ENCODE measurements at places on chromosomes 13 and 19. TPM values are rescaled to one million over a fixed set of nuclear protein-coding genes. Genes with fewer than 3 reads are reported as not detected.

DNA sequence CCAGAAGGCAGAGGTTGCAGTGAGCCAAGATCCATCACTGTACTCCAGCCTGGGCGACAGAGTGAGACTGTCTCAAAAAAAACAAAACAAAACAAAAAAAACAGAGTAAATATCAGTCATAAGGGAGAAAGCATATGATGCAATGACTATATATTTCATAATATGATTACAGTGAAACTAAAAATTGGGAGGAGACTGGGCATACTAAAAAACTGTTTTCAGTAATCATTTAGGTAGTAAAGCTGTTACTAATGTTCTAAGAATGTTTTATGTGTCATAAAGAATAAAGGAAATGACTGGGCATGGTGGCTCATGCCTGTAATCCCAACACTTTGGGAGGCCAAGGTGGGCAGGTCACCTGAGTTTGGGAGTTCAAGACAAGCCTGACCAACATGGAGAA lies 15.9 kb downstream of the ZNF573 start:
- no peaks in the 10 kb centered on the region for H3K36me3 ChIP-seq
- no peak overlapping the region for H3K27ac ChIP-seq

DNA sequence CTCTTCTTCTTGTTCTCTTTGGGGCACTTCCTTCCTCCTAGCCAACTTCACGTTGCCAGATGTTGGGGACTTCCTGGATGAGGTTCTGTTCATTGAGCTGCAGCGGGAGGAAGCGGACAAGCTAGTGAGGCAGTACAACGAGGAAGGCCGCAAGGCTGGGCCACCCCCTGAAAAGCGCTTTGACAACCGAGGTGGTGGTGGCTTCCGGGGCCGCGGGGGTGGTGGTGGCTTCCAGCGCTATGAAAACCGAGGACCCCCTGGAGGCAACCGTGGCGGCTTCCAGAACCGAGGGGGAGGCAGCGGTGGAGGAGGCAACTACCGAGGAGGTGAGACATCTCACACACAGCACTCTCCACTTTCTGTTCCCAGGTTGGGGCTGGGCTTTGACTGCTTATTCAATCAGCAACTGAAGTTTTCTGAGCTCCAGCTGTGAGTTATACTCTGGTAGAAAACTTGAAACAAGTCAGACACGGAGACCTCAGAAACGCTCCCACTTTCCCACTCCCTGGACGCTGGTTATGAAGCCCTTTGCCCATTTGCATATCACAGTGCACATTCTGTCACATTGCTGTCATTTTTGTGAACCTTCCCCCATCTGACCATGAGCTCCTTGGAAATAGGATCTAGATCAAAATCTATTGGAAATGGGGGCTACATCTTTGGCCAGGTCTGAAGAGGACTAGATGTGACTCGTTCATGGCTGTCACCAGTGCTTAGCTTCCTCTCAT lies 7.2 kb upstream of the CCDC97 start:
- H3K27me3 ChIP-seq, result no peaks in the 10 kb centered on the region
- peak overlapping the region; percentile 26 for H3K4me3 ChIP-seq
- no peaks in the 10 kb centered on the region for H3K4me1 ChIP-seq

LRRC8E gene
- total RNA-seq, result 0.88 TPM

SUGT1 gene
- 28.9 TPM for total RNA-seq

GRCh38 chr19:50230379-50231351 lies 27.2 kb downstream of the MYH14 start:
- no peak for DNase-seq
- no peaks in the 10 kb centered on the region for H3K27me3 ChIP-seq
- H3K36me3 ChIP-seq, result peaks cover 81% of the 10 kb centered on the region
- no peak overlapping the region for H3K27ac ChIP-seq

SLC10A2 gene
- 5.0 TPM for total RNA-seq

GRCh38 chr13:75687150-75687763 lies 51.1 kb downstream of the LMO7 start:
- no peak for DNase-seq
- H3K27me3 ChIP-seq, result no peaks in the 10 kb centered on the region
- H3K4me1 ChIP-seq, result no peaks in the 10 kb centered on the region

DNA sequence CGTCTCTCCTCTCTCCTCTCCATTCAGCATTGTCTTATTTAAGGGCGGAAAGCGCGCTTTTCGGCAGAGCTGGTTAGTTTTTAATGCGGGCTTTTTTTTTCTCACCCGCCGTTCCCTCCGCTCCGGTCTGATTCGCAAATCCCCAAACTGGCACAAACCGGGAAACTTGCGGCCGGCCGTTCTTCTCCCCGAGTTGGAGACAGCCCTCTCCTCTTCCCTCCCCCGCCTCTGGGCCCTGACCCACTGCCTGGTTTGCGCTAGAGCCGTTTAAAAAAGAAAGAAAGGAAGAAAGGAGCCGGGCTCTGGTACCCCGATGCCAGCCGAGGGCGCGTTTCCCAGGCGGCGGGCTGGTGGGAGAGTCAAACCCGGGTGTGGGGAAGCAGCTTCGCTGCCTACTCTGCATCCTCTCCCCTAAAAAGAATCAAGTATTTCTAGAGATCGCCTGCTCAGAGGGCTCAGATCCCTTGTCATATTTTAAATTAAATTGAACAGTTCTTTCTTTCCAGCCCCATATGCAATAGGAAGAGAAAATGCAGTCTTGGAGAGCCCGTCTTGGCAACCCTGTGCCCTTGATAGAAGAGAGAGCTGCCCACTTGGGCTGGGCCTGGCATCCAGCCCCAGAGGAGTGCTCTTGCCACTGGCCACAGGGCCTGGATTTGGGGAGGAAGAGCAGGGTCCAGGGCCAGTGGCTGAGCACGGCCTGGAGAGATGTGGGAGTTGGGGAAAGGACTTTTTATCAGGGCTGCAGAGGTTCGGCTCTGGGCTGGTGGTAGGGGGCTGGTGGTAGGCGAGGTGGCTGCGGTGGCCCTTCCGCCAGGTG lies 19.0 kb downstream of the NFIX start:
- no peaks in the 10 kb centered on the region for H3K4me1 ChIP-seq
- no peak for DNase-seq
- no peaks in the 10 kb centered on the region for H3K27me3 ChIP-seq
- peak overlapping the region; percentile 42 for H3K4me3 ChIP-seq
- no peaks in the 10 kb centered on the region for H3K36me3 ChIP-seq

SERP2 gene
- 3.2 TPM for total RNA-seq

DNA sequence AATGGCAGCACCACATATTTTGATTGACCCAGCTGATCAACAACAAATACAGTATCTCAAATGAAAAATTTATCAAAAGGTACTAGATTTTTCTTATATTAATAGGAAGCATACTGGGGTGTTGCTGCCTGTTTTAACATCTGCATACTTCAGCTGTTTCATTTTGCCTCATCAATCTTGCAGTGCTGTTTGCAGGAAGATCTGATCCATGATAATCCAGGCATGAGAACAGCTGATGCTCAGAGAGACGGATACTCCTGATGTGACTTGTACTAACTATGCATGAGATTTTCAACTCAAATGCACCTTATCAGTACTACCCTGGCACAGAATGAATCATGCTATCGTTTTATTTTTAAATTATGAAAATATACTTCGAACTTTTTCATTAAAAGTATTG lies 2136.8 kb downstream of the PCDH9 start:
- H3K27me3 ChIP-seq, result no peaks in the 10 kb centered on the region
- H3K27ac ChIP-seq, result no peak overlapping the region
- no peaks in the 10 kb centered on the region for H3K36me3 ChIP-seq
- DNase-seq, result no peak
- H3K4me3 ChIP-seq, result no peak overlapping the region

DNA sequence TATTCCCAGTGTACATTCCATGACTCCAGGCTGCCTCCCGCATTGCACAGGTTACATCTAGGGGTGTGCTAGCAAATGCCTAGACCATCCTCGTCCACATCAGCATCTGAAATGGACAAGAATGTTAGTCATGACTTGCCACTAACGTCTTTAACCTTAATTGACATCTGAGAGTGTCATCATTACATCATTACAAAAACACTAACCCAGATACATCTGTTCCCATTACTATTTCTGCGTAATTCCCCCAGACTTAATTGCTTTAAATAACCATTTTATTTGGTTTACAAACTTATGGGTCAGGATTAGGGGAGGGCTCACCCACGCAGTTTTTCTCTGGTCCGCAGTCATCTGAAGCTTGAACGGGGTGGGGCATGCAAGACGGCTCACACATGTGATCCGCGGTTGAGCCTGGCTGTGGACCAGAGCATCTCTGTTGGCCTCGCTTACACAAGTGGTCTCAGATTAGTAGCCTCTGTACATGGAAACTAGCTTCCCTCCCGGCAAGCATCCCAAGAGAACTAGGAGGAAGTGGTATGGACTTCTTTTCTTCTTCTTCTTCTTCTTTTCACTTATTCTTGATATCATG lies 15.9 kb downstream of the KL start:
- H3K4me3 ChIP-seq, result no peak overlapping the region
- no peaks in the 10 kb centered on the region for H3K27me3 ChIP-seq
- H3K4me1 ChIP-seq, result no peaks in the 10 kb centered on the region
- no peaks in the 10 kb centered on the region for H3K36me3 ChIP-seq
- no peak overlapping the region for H3K27ac ChIP-seq

GRCh38 chr19:13850910-13851733 lies 25.8 kb upstream of the NANOS3 start:
- peaks cover 5% of the 10 kb centered on the region for H3K4me1 ChIP-seq
- H3K27me3 ChIP-seq, result no peaks in the 10 kb centered on the region
- peak; percentile 87 for DNase-seq
- H3K4me3 ChIP-seq, result peak overlapping the region; percentile 58

Measured in Peyer's patch (tissue), 4 donors.